ENCODE measurements at places on chromosomes 6 and 20.

DNA sequence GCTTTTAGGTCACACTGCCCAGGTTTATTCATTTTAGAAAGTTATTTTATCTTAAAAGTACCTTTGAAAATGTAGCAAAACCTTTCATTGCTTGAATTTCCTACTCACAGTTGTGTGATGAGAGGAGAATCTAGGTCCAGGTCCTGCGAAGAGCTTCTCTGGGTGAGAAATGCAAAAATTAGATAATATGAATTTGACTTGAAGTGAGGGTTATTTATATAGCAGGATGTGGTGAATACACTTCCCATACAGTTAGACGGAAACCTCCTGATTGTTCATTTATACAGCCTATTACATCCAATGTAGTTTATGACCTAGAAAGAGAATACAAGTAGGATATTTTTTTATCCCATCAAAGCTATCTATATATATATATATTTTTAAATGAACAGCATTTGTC is 30.5 kb downstream of the CDKAL1 start:
- DNase-seq = no peak

DNA sequence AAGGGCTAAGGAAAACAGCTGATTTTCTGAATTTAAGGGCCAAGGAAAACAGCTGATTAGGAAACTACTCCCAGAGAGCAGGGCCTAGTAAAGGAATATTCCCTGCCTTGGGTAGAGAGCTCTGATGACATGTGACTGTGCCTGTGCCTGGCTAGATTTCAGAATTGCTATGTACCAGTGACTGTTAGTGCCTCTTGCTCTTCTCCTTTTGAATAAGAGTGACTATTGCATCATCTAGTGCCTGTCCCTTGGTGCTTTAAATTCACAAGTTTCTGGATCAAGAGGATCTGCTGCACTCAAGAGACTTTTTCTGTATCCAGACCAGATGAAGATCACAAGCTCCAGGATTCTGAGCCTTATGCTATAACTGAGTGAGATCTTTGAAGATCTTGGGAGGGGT is 332.9 kb downstream of the KIF16B start:
- DNase-seq = no peak

DNA sequence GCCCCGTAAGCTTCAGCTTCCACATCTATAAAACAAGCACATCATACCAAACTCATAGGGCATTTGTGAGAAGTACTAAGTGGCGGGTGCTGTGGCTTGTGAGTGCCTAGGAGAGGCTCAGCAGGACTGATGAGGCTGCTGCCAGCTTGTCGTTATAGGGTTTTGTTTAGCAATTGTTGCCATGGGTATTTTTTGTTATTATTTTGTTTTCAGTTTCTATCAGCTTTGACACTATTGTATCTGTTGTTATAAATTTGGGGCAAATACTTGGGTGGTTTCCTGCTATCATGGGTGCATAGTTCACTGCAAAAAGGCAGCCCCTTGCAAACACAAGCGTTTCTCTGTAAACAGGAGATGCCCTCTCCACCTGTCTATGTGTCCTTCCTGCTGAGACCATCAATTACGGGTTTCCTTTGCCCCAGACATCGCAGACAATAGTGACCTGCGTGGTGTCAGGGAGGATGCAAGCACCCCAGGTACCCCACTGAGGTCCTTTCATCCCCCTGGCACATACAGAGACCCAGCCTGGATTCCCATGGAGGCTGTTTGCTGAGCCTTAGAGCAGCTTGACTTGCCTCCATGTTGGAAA is 3.1 kb upstream of the CCDC167 start:
- no peak for DNase-seq

GRCh38 chr6:166786704-166787293 is 159.7 kb upstream of the RPS6KA2 start:
- DNase-seq = peak; percentile 33

GRCh38 chr6:92111386-92111785 is 1308.0 kb downstream of the EPHA7 start:
- no peak for DNase-seq

DNA sequence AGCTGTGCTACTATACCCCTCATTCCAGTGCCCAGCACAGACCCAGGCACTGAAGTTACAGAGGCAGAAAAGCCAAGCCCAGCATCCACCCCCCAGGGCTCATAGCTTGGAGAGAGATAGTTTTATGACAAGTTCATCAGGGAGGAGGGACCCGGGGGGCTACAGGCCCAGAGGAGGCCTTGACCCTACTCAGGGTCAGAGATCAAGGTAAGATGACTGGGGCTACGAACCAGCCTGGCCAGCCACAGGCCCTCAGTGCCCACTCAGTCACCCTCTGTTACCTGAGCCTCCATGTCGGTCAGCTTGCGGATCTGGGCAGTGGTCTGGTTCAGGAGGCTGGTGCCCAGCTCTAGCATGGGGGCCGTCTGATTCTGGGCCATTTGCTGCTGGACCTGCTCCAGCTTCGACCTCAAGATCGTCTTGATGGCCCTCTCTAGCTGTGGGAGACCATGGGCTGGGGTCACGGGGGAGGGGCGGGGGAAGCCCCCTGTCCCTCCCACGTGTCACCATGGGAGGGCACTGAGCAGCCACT is 26.1 kb downstream of the ANGPT4 start:
- DNase-seq = no peak

DNA sequence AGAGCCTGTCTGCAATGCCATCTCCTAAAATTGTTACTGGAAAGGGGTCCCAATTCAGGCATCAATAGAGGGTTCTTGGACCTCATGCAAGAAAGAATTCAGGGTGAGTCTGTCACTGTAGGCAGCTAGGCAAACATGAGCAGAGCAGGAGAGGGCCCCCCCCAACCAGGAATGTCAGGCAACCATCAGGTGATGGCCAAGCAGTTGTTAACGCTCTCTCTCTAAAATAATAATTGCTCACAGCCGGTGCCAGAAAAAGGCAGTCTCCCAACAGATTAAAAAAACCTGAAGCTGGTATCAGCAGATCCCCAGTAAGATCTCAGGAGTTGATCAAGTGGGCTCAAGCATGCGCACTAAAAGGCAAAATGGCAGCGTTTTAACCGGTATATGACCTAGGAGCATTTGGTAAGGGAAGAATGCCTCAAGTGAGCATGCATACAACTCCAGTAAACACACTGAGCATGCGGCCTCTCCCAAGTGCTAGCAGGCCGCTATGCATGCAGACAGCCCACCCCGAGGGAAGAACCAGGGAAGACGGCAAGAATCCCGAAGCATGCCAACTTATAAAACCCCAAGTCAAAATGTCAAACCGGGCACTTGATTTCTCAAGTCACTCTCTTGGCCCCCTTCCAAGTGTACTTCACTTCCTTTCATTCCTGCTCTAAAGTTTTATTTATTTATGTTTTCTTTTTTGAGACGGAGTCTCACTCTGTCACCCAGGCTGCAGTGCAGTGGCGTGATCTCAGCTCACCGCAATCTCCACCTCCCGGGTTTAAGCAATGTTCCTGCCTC is 44.0 kb upstream of the RNGTT start:
- no peak for DNase-seq

DNA sequence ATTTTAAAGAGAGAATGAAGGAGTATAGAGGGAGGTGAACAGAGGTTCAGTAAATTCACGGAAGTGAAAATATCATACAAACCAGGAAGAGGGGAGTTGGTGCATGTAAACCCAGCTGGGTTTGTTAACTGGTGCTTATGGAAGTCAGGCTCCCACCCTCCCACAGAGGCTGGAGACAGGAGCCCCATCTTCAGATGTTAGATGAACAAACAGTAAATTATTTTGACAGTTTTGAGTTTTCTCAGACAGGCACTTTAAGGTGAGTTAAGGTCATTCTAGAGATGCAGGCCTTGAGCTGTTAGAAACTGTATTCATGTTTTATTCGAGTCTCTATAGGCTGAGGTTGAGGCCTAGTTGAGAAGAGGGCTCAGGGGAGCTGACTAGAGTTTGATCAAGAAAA is 41.8 kb upstream of the FUCA2 start:
- no peak for DNase-seq

DNA sequence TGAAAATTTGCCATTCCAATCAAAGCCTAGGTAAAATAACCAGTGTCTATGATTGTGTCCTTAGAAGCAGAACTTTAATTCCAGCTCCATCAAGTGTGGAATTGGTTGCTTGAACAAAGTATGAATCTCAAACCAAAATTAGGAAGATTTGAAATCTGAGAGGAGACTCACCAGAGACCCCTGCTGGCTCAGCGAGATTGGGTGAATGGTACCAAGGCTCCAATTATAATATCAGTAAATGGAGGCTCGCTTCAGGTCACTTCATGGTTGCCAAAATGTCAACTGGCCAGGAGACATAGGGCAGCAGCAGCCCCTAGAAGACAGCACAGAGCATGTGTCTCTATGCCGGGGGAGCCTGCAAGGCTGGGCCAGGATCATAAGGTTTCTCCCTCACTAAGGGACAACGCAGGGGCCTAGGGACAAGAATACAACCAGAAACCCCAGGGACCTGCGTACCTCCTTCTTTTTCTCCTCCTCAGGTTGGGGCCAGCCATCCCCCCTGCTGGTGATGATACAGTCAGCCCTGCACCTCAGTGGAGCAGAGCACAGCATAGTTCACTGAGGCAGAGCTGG is 14.0 kb downstream of the RBL1 start:
- no peak for DNase-seq

DNA sequence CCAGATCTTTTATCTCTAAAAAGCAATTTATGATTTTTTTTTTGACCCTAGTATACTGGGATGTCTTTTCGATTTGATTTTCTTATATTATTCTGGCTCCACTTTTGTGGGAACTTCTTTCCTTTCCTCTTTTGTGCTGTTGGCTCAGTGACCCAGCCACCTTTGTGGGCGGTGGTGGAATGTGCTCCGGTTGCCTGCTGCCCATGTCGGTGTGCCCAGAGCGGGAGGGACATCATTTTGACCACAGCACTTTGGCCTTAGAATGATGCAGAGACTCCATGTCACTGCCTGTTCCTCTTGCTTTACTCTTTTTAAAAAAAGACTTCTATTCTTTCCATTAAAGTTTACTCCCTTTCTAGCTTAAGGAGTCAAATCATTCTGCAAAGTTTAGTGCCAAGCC is 198.0 kb downstream of the FARS2 start:
- no peak for DNase-seq

- DNase-seq = no peak
Observed at GRCh38 chr6:116387374-116387773, 16.6 kb downstream of the DSE start.

DNA sequence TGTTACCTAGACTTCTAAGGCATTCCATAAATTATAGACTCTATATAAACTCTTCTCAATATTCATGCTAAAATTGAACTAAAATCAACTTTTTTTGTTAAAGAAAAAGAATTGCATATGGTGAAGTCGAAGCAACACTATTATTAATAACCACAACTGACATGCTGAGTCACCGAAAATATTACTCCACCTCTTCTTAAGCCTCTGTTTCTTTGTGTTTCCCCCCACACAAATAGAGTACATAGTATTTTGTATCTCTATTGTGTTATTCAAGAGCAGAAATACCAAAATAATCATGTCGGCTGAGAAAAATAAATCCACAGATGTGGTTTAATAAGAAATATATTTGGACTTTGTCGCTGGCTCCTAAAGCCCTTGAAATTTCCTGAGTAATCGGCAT is 23.8 kb downstream of the TFB1M start:
- DNase-seq = no peak
